NCI-H510A (cell line): ENCODE measurements at places on chromosomes 7 and 10.

DNA sequence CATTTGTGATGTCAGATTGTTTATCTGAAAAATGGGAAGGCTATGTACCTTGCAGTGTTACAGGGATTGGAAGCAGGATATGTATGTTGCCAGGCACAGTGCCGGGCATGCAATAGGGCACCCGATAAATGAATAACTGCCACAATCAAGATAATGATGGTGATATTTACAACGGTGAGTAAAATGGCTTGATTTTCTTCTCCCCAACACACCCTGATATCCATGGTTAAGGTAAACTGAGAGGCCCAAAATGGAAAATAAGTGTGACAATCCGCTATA is 108.3 kb downstream of the CYP26A1 start:
- no peak for DNase-seq

DNA sequence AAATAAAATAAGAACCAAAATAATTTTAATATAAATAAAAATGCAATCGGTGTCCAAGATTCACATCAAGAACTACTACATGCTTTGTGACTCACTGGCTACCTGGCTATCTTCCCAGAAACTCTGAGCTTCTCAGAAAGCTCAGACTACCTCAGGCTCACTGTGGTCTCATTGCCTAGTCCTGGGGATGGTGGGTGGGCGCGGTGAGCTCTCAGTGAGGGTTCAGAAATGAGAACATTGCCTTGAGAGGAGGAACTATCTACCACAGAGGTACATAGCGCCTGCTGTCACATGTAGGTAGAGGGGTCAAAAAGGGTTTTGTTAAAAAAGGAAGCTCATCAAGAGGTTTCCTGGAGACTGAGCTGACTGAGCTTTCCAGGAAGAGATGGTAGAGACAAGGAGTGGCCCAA is 108.0 kb downstream of the WDFY4 start:
- DNase-seq: no peak

- peak; percentile 60 for DNase-seq
Measured at GRCh38 chr10:123884907-123885381, 6.7 kb downstream of the CPXM2 start.

GRCh38 chr7:2966466-2967078 is 77.1 kb downstream of the CARD11 start:
- DNase-seq: no peak

GRCh38 chr10:132696728-132697577 is 89.0 kb downstream of the NKX6-2 start:
- no peak for DNase-seq

DNA sequence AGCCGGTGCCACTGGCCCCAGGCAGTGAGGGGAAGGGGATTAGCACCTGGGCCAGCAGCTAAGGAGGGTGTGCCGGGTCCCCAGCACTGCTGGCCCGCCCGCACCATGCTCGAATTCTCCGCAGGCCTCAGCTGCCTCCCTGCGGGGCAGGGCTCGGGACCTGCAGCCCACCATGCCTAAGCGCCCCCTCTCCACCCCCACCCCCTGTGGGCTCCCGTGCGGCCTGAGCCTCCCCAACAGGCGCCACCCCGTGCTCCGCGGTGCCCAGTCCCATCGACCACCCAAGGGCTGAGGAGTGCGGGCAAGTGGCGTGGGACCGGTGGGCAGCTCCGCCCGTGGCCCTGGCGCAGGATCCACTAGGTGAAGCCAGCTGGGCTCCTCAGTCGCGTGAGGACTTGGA is 144.8 kb upstream of the CDCA7L start:
- no peak for DNase-seq

DNA sequence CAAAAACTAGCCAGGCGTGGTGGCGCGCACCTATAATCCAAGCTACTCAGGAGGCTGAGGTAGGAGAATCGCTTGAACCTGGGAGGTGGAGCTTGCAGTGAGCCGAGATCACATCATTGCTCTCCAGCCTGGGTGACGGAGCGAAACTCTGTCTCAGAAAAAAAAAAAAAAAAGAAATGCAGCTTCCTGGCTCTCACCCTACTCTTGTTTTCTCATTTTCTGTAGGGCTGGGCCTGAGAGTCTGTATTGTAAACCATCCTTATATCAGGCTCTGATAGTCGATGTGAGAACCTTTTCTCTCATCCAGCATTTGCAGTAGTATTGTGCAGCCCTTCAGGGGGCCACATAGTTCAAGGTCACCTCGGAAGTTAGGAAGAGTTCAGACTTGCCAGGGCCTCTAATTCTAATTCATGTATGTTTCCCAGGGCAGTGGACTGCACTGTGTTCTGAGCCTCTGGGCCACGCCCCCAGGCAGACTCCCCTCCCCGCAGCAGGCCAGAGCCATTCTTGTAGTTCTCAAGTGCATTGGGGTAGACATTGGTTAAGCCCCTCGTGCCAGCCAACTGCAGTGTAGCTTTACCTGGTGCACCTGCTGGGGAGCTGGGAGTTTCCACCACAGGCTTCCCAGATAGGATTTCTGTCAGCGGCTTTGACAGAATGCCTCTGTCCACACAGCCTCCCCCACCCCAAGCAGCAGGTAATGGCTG is 38.3 kb upstream of the PDCD4 start:
- DNase-seq: peak; percentile 28

DNA sequence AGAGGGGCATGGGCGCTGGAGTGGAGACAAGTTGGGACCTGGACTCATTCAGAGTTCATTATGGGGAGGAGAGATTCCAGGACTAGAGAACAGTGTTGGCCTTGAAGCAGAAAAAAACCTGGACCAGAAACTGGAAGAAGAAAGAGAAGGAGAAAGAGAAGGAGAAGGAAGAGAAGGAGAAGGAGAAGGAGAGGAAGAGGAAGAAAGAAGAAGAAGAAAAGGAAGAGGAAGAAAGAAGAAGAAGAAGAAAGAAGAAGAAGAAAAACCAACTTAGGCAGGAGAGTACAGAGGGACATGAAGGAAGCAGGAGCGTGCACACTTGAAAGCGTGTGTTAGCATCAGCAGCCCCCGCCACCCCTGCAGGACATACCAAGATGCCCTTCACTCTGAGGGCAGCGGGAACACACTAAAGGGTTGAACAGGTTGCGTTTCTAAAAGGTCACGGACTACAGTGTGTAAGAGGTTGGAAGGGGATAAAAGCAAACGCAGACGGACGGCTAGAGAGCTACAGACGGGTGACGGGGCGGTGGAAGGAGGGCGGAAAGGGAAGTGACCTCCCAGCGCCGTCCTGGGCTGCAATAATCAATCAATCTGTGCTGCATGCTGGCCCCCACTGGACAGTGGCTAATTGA is 95.3 kb downstream of the SEC61G start:
- DNase-seq: no peak

DNA sequence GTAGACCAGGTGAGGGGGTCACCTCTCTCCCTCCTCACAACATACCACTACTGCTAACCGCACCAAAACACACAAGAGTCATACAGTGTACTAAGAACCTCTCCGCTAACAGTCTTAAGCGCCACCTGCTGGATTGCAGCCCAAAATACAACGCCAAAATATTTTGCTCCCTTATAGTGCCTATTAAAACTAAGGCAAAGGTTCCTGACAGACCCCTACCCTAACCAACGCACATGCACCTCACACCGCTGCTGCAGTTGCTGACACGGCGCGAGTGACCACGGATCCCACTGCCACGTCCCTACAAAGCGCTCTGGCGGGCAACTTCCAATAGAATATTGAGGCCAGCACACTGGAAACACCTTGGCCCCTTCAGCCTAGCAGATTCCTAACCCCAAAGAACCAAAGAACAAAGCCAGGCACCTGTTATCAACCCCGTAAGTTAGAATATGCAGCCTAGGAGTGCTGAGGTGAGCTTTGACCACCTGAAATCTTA is 563.6 kb upstream of the SEMA3D start:
- no peak for DNase-seq
